ENCODE measurements at places on chromosomes 2 and 18. TPM values are rescaled to one million over a fixed set of nuclear protein-coding genes. Genes with fewer than 3 reads are reported as not detected.

DNA sequence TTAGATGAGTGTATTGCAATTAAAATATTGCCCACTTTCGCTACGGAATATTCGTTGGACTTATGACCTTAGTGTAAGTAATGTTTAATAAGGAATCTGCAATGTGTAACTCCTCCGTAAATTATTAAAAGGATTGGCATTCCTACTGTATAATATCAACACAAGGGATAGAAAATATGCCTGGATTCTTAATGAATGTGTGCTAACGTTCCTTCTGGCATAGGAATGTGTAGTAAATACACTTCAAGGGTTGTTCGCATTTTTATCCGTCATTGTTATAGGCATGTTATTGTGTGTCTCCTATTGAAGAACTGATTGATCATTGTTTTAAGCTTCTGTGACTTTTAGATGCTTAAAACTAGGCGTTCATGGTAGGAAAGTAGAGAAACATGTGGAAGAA is 134.5 kb downstream of the NEDD4L start:
- no peak overlapping the region for H3K27ac ChIP-seq
- no peak overlapping the region for H3K4me3 ChIP-seq
- H3K27me3 ChIP-seq, result no peaks in the 10 kb centered on the region
- H3K36me3 ChIP-seq, result no peaks in the 10 kb centered on the region
- DNase-seq, result no peak

REV1 gene
- total RNA-seq, result 69.0 TPM

GRCh38 chr18:54260396-54261072 is 8.8 kb upstream of the POLI start:
- no peaks in the 10 kb centered on the region for H3K36me3 ChIP-seq
- no peak overlapping the region for H3K27ac ChIP-seq
- no peaks in the 10 kb centered on the region for H3K4me1 ChIP-seq
- DNase-seq, result no peak

DNA sequence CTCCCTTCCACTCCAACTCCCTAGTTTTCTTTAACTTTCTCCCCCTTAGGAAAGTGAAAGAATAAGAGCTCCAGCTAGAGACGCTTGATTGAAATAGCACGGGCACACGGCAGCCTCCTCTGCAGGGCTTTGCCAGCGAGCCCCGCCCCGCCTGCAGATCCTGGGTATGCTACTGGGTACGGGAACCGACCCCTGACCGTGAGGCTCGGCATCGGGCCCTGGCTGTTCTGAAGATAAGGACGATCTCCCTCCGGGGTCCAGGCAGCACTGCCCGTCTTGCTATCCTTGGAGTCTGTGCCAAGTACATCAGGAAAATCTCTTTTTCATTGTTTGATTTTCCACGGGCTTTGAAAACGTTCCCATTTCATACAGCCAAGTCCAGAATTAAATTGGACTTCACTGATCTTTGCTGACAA is 284.5 kb downstream of the MTX2 start:
- H3K27ac ChIP-seq, result peak overlapping the region; percentile 23
- H3K27me3 ChIP-seq, result no peaks in the 10 kb centered on the region
- H3K36me3 ChIP-seq, result no peaks in the 10 kb centered on the region

- no peak overlapping the region for H3K27ac ChIP-seq
- no peak overlapping the region for H3K4me3 ChIP-seq
- no peak for DNase-seq
- H3K27me3 ChIP-seq, result no peaks in the 10 kb centered on the region
- no peaks in the 10 kb centered on the region for H3K4me1 ChIP-seq
These were observed 16.4 kb upstream of the IL1RL1 start for GRCh38 chr2:102294802-102295489.

- H3K4me1 ChIP-seq, result no peaks in the 10 kb centered on the region
- no peak overlapping the region for H3K4me3 ChIP-seq
- no peaks in the 10 kb centered on the region for H3K36me3 ChIP-seq
- no peak overlapping the region for H3K27ac ChIP-seq
- no peak for DNase-seq
These were observed 252.4 kb upstream of the ZNF521 start for GRCh38 chr18:25604196-25604893.

GRCh38 chr2:174465327-174465726 is 21.5 kb downstream of the GPR155 start:
- no peak for DNase-seq
- H3K36me3 ChIP-seq, result no peaks in the 10 kb centered on the region
- no peak overlapping the region for H3K27ac ChIP-seq
- no peaks in the 10 kb centered on the region for H3K4me1 ChIP-seq
- no peaks in the 10 kb centered on the region for H3K27me3 ChIP-seq
- H3K4me3 ChIP-seq, result no peak overlapping the region

ARHGAP15 gene
- total RNA-seq, result 14.8 TPM

DNA sequence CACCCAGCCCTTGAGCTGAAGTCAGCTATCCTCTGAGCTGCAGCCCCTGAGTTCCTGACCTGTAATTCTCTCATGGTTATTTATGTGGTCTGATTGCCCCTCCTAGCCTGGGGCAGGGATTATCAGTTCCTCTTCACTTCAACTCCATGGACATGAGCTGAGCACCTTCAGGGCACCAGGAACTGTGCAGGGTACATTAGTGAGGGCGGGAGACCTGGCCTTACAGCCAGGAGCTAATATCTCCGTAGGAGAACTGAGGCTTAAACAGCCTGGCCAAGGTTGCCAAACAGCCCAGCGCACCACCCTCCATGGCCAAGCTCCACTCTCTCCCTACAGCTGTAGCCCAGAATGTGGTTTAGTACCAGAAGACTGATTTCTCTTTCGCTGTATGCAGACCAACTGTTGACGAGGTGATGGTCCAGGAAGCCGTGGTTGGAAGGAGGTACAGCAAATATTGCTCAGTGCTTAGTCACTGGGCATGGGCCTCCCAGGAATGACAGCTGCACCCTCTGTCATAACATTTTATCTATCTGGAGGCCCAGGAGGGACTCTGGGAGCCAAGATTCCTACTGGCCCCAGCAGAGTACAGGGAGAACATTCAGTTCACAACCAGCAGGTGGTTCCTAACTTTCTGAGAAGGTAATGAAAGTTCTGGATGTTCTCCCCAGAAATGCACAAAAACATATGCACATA is 228.7 kb upstream of the SIX2 start:
- H3K36me3 ChIP-seq, result no peaks in the 10 kb centered on the region
- H3K4me3 ChIP-seq, result no peak overlapping the region
- H3K4me1 ChIP-seq, result no peaks in the 10 kb centered on the region
- no peak overlapping the region for H3K27ac ChIP-seq
